ENCODE measurements at places on chromosomes 5 and 9.

- no peak for DNase-seq
These were observed 173.9 kb downstream of the AOPEP start for GRCh38 chr9:94900222-94901018.

DNA sequence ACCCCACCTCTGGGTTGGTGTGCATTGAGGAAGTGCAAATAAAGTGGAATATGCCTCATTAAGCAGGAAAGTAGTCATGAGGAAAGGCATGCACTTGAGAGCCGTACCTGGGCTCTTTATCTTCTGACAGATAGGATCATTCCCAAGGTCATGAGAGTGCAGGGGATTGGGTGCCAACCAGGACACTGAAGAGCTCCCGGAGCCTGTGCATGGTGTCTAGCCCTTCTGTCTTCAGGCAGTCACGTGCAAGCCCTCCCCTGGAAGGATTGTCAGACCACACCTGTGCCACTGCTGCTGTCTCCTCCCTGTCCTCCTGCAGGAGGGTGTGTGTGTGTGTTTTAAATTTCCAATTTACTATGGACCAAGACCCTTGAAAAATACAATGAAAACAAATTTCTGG, 69.6 kb downstream of the PDE8B start:
- DNase-seq = no peak

DNA sequence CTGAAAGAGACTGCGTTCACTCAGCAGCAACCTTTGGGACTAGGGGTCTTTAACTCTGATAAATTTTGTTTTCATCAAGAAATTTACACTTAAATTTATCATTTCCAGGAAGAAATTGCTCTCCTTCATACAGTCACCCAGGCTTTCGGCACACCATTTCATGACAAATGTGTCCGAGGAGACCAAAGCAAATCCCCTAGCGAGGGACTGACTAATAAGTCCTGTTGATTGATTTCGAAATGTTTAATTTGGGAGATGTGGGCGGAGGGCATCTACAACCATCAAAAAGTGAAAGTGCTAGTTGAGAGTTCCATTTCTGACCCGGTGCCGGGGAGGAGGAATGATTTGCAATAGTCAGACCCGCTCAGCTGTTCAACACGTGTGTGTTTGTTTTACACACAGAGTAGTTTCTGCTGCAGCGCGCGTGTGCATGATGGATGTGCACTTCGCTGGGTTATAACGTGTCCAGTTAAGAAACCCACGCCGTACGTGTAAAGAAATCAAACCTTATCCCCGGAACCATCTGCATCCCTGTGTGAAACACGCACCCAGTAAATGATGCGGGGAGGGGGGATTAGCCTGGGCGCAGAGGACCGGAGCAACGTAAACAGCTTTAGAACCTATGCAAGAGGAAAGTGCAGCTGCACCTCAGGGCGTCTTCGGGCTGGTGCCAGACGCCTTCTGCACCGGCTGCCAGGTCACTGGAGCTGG, 845 bp upstream of the NR4A3 start:
- no peak for DNase-seq

- no peak for DNase-seq
These were observed 80.9 kb downstream of the YIPF5 start for GRCh38 chr5:144089401-144090021.

DNA sequence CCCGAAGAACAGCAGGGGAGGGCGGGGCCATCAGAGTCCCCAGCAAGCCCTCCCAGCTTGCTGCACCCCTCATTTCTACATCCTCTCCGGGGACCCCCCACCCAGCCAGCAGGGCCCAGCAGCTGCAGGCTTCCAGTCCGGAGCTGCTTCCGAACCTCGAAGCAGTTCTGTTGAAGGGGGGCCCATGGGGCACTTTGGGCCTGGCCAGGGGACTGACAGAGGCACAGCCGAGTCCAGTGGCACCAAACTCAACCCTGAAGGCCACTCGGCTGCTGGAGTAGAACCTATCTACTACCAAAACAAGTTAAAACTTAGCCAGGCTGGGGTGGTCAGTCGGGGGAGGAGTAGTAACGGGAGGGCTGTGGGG, 8.1 kb upstream of the CCDC187 start:
- no peak for DNase-seq

GRCh38 chr5:72355706-72356299, 35.6 kb downstream of the PTCD2 start:
- peak; percentile 45 for DNase-seq

GRCh38 chr5:172799416-172799815, 28.4 kb upstream of the DUSP1 start:
- DNase-seq = no peak

DNA sequence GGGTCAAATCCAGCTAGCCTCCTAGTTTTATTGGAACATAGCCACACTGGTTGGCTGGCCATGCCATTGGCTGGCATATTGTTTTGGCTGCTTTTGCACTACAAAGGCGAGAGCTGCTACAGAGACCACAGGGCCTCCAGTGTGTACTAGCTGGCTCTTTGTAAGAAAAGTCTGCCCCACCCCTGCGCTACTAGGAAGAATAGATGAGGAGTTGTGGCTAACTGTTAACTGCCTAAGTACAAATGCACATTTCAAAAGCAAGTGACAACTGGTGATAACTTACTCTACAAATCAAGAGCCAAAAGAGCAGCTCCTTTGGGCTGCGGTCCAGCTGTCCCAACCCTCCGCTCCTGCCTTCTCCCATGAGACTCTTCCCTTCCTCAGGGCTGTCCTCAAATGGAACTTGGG, 63.9 kb downstream of the SERINC5 start:
- DNase-seq = peak; percentile 11

DNA sequence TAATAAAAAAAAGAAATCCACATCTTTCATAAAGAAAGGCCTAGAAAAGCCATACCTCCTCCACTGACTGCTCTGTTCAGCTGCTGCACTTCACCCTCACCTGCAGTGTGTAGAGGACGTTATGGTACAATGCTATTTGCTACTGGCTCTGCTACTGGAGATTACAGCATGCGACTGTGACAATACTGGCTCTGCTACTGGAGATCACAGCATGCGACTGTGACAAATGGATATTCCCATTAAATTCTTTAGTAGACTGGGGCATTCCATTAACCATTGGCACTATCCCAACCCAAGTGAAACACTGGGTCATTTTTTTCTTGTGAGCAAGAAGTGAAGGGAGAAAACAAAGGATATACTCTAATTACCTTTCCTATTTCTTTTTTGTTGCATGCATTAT, 1063.5 kb upstream of the DMAC1 start:
- DNase-seq = no peak

DNA sequence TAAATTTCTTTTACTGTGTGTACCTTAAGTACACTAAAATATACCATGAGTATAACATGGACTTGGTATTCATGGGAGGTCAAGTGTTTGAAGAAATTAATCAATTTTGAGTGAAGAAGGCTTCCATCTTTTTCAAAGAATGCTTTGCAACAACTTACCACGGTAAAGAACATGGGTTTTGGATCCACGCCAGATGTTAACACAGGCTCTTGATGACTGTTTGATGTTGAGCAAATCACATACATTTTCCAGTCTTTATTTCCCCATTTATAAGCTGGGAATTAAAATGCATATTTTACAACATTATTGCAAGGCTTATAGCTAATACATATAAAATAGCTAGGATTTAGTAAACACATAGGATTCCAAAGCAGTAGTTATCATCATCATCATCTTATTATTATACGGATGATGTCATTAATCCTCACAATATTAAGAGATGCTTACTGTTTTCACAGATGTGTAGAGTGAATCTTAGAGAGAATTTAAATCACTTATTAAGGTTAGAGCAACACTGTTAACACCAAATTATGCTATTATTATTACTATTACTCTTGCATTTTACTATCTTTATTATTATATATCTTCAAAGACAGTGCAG, 362.0 kb downstream of the PRELID2 start:
- DNase-seq = no peak

DNA sequence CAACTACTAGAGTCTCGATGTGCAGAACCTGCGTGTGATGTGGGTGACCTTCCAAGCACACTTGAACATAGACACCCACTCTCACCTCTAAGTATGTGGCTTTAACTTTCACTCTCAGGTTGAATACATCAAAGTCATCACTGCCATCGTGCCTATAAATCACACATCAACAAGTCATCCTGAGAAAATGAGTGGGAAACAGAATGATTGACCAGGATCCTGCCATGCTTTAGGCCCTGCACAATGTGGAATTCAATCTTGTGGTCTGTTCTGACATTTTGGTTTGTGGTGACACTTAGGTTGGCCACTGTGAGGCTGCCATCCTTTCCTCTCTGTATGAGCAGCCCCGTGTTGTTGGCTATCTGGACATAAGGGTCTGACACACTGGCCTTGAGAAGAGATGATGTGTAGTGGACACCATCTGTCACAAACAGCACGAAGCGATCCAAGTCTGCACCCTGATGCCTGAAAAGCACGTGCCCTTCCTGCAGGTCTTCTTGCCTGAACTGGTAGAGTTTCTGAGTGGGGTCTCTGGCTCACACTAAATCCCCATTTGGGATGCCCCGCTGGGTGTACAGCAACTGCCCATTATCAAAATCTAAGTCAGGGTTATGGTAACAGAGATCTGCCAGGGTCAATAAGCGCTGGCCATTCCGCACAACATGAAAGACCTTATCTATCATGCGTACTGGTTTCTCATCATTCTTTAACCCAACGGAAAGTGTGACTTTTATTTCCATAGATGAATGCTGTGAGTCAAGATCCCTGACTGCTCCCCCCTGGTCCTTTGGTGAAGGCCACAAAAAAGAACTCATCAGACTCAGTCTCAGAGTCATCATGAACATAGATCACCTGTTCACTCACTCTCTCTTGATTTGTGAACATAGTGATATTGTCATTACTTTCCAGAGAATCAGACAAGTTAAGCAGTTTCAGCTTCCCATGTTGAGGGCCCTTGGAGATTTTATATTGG, 116.6 kb downstream of the ESM1 start:
- DNase-seq = no peak

GRCh38 chr5:55608595-55609349, 74.0 kb upstream of the PLPP1 start:
- DNase-seq = no peak

- no peak for DNase-seq
These were observed 2.4 kb upstream of the FAM78A start for GRCh38 chr9:131278702-131279111.

GRCh38 chr5:83313436-83313835, 158.1 kb upstream of the VCAN start:
- no peak for DNase-seq

DNA sequence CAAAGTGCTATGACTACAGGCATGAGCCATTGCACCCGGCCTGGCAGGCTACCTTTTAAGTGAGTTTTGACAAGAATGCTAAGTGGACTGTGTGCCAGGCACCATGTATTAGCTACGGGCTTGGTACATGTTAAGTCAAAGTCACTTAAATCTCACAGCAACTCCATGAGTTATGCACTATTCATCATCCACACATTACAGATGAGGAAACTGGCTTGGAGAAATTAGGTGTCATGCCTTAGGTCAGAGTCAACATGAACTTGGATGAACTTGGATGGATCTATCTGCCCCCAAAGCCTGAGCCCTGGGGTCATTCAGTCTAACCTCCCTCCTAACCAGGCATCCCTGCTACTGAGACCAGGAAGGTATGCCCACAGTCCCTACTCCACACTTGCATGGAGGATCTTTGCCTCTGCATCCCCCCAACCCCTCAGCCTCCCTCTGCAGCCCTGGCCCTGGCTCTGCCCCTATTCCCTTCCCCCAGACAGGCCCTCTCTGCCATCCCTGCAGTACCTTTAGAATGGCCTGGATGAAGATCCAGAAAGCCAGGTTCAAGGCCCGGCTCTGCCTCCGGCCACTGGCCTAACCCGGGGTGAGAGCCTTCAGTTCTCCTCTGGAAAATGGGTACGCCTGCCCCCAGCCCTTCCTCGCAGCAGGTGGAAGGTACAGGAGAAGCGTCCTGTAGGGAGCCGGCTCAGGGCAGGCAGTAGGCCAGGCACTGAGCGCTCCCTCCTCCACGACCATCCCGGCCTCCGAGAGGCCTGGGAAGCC, 685 bp upstream of the ADGRD2 start:
- no peak for DNase-seq

DNA sequence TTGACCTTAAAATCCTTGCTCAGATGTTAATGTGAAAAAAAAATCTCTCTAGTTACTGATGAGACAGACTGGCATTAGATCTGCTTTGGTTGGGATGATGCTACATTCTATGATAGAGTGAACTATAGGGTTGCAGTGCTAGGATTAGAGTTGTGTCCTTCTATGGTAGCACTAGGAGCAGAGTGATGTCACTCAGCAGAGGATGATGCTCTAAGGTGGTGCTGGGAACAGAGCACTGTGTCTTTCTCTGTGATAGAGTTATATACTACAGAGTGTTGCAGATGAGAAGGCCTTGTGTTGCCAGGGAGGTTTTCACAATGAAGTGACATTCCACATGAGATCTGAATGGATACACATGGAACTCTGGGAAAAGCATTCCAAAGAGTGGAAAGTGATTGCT, 462.3 kb downstream of the CDH12 start:
- DNase-seq = no peak

GRCh38 chr9:126081746-126082145, 244.9 kb upstream of the MVB12B start:
- no peak for DNase-seq

- no peak for DNase-seq
These were observed 66.8 kb upstream of the IL7R start for GRCh38 chr5:35789732-35790456.

DNA sequence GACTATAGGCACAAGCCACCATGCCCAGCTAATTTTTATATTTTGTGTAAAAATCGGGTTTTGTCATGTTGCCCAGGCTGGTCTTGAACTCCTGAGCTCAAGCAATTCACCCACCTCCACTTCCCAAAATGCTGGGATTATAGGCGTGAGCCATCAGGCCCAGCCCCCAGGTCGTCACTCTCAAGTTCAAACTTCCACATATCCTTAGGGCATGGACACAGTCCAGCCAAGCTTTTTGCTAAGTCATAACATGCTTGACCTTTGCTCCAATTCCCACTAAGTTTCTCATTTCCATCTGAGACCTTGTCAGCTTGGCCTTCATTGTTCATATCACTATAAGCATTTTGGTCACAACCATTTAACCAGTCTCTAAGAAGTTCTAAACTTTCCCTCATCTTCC, 43.9 kb upstream of the ARAP3 start:
- DNase-seq = no peak

DNA sequence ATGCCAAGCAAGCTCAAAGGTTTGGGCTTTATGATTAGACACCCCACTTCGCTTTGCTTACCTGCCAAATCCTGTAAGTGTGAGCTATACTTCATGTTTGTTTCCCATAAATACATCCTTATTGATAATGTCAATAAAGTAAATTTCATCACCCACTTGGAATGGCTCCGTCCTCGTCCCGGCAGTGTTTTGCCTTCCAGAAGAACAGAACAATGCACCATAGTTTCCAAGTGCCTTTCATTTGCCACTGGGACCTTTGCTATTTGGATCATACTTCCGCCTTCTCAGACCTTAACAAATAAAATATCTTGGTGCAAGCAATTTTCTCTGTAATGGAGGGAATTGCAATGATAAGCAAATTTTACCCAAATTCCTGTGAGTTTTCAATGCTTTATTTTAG, 229.3 kb downstream of the PIK3R1 start:
- DNase-seq = no peak

GRCh38 chr5:58921159-58921558, 338.3 kb downstream of the RAB3C start:
- no peak for DNase-seq

- no peak for DNase-seq
These were observed 191.8 kb downstream of the ESM1 start for GRCh38 chr5:54793468-54794134.

- DNase-seq = no peak
These were observed 31.3 kb upstream of the SEC16A start for GRCh38 chr9:136514022-136514714.
